ENCODE measurements at places on chromosomes 5 and 9. TPM values are rescaled to one million over a fixed set of nuclear protein-coding genes. Genes with fewer than 3 reads are reported as not detected.
A peak's percentile ranks its signal among the peaks of the same experiment; 100 is the strongest.

Gene ARSB
- 9.7 TPM for total RNA-seq

Gene IFNB1
- under 0.01 TPM for total RNA-seq

Gene DBH
- total RNA-seq = not detected

Gene PCDHGA2
- total RNA-seq = 0.27 TPM

Gene GLDC
- 0.27 TPM for total RNA-seq

Gene TTC16
- under 0.01 TPM for total RNA-seq

GRCh38 chr5:133664422-133664821 is 52.1 kb upstream of the FSTL4 start:
- no peak for DNase-seq

- no peak for DNase-seq
Measured at GRCh38 chr9:70539526-70539925, 125.1 kb upstream of the KLF9 start.

- peak; percentile 93 for DNase-seq
Measured at GRCh38 chr5:79514391-79515105, 614 bp upstream of the HOMER1 start.

DNA sequence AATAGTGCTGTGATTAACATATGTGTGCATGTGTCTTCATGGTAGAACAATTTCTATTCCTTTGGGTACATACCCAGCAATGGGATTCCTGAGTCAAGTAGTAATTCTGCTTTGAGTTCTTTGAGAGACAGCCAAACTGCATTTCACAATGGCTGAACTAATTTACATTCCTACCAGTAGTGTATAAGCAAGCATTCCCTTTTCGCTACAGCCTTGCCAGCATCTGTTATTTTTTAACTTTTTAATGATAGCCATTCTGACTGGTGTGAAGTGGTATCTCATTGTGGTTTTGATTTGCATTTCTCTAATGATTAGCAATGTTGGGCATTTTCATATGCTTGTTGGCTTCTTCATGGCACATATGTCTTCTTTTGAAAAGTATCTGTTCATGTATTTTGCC is 308.5 kb downstream of the ARRDC3 start:
- DNase-seq = no peak

- DNase-seq = no peak
Measured at GRCh38 chr5:146731909-146732659, 146.5 kb downstream of the PPP2R2B start.

GRCh38 chr5:167595196-167595595 is 696.2 kb upstream of the WWC1 start:
- DNase-seq = no peak

- no peak for DNase-seq
Measured at GRCh38 chr9:11235061-11235460, 622.3 kb upstream of the PTPRD start.

DNA sequence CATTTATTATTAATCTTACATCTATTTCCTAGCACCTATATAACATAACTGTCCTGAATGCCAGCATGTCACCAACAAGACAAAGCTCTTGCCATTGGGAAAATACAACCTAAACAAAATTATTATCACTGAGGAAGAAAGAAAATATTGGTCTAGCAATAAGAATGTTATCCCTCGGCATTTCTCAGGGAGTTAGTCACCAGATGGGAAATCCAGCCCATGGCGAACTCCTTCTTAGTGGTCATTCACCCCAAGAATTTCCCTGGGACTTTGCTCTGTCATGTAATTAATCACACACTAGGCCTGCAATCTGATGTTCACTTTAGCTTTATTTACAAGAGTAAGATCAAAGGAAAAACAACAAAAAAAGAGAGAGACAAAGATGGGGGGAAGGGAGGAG is 56.1 kb upstream of the TAS2R1 start:
- DNase-seq = no peak

- DNase-seq = no peak
Measured at GRCh38 chr5:28046596-28046995, 1008.2 kb upstream of the CDH9 start.

Measured in hematopoietic multipotent progenitor cell (in vitro differentiated cells).